ENCODE measurements at places on chromosomes 1 and 21. TPM values are rescaled to one million over a fixed set of nuclear protein-coding genes. Genes with fewer than 3 reads are reported as not detected.

DNA sequence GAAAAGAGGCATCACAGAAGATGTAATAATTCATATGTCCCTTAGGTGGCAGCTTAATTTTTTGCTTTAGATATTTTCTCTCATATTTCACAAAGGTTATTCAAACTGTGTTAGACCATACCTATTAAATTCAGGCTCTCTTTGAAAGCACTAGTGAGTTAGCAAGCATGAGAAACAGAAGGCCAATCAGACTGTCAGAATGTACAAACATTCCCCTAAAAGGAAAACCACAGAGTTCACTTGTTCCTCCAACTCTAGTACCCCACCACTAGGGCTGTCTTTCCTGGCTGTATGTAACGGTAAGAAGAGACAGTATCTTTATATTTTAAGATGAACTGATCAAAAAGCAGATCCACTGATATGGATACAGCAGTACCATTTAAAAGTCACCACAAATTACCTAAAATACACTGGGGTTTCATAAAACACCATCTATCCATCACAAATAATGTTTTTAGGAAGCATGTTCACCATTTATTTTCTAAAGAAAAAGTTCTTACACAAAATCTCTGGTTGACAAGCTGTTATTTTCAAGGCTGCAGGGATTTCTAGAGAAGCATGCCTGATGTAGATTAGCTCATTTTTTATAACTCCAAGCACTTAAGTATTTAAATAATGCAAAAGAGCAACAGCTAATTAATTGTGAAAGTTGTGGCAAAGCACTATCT is 1.8 kb downstream of the ARPC5 start:
- peak overlapping the region; percentile 84 for H3K4me3 ChIP-seq
- peak overlapping the region; percentile 71 for H3K27ac ChIP-seq
- peaks cover 43% of the 10 kb centered on the region for H3K4me1 ChIP-seq

DNA sequence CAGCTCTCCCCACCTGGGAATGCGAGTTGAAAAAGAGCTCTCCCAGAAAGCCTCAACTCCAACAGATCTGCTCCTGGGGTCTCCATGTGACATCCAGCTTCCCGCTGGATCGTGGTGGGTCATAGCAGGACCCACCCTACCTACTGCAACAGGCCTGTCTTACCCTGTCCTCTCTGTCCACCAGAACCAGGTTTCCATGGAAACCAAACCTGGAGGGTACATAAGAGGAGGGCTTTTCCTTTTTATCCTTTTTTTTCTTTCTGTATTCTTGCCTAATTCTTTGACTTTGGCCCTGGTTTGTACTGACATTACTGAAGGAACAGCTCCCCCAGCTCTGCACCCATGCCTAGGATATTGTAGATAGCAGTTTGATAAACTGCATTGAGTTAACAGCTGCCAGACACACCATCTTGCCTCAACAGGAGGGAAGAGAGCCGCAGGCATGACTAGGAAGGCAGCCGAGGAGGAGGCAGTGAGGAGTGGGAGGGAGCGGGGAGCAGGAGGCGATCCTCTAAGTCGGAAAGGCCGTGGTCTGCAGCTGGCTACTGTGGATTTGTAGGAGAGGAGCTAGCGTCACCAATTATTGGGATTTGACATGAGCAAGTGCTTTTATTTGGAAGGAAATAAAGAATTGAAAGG is 9.7 kb upstream of the FMOD start:
- H3K27me3 ChIP-seq, result peaks cover 5% of the 10 kb centered on the region
- H3K27ac ChIP-seq, result no peak overlapping the region

DNA sequence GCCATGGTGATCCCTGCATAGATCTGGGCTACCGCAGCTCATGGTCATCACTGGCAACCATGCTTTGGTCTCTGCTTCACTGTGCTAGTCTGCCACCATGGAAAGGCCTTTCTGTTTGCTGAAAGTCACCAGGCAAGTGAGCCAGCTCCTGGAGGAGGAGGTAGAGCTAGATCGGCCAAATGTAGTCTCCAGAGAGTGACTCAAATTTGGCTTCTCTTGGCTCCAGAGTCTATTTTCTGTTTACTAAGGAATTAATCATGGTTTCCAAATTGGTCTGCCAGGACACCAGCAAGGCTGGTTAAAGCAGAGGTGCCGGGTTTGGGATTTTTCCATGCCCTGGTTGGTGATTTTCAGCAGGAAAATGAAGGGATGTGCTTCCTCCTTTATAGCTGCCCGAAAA is 52.7 kb upstream of the IVNS1ABP start:
- no peaks in the 10 kb centered on the region for H3K4me1 ChIP-seq
- H3K36me3 ChIP-seq, result no peaks in the 10 kb centered on the region
- no peak for DNase-seq
- no peak overlapping the region for H3K4me3 ChIP-seq

GRCh38 chr1:200625381-200625824 is 4.9 kb upstream of the KIF14 start:
- no peaks in the 10 kb centered on the region for H3K36me3 ChIP-seq
- no peak overlapping the region for H3K27ac ChIP-seq
- peaks cover 19% of the 10 kb centered on the region for H3K4me1 ChIP-seq
- no peak for DNase-seq
- H3K4me3 ChIP-seq, result no peak overlapping the region

GRCh38 chr1:22975694-22976093 is 3.0 kb upstream of the LACTBL1 start:
- no peak overlapping the region for H3K27ac ChIP-seq
- H3K4me3 ChIP-seq, result no peak overlapping the region
- no peaks in the 10 kb centered on the region for H3K36me3 ChIP-seq
- DNase-seq, result no peak
- peaks cover 10% of the 10 kb centered on the region for H3K27me3 ChIP-seq
- H3K4me1 ChIP-seq, result no peaks in the 10 kb centered on the region

ZNF124 gene
- 5.6 TPM for polyA plus RNA-seq
